ENCODE measurements at places on chromosomes 5 and 9. TPM values are rescaled to one million over a fixed set of nuclear protein-coding genes. Genes with fewer than 3 reads are reported as not detected.

The PLAC8L1 gene
- not detected for total RNA-seq

The G3BP1 gene
- total RNA-seq, result 159 TPM

The SPATA31A3 gene
- not detected for total RNA-seq

The FBXL7 gene
- 28.2 TPM for total RNA-seq

The ACOT12 gene
- not detected for total RNA-seq

The CRHBP gene
- total RNA-seq, result not detected

The ADAMTS6 gene
- total RNA-seq, result 46.5 TPM

The BTNL8 gene
- total RNA-seq, result 0.13 TPM

The LHX3 gene
- not detected for total RNA-seq

The PHF24 gene
- total RNA-seq, result under 0.01 TPM

The IFNA21 gene
- total RNA-seq, result not detected

The AFAP1L1 gene
- total RNA-seq, result 144 TPM

The ACSL6 gene
- total RNA-seq, result 0.77 TPM

The PIP5KL1 gene
- total RNA-seq, result 1.0 TPM

Data from dermis microvascular lymphatic vessel endothelial cell (primary cell).